Cerebellar nuclear complex (tissue), 1 donor: ENCODE measurements at places on chromosomes 5 and 9.

DNA sequence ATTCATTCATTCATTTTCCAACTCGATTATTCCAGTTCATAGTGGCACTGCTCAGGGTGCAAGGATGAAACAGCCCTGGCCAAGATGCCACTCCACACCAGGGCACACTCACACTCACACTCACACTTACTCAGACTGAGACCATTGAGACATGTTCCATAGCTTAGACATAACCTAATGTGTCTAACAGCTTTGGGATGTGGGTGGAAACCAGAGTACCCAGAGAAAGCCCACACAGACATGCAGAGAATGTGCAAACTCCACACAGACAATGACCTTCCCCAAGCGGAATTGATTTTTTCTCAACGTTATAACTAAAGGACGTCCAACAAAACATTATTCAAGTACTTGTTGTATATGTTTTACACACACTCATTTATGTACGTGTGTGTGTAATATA, 1363.5 kb downstream of the EFNA5 start:
- no peak for DNase-seq

DNA sequence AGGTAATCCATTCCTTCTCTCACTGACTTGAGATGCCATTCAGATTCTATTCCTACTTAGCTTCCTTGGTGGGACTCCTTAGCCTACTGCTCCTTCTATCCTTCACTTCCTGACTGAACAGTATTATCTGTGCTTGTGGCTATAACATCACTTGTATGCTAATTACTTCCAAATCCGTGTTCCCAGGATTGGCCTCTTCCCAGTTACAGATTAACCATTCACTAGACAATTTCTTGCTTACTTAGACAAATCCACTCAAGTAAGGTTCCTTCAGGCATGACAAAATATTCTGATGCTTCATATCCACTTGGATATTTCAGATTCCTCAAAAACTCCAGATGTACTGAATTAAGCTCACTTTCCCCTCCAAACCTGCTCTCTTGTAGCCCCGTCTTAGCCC, 18.3 kb downstream of the LIFR start:
- no peak for DNase-seq

GRCh38 chr5:91408710-91409109, 25.6 kb upstream of the ARRDC3 start:
- DNase-seq: no peak

- no peak for DNase-seq
These were observed 66.4 kb downstream of the PRRT1B start for GRCh38 chr9:131611586-131612315.

DNA sequence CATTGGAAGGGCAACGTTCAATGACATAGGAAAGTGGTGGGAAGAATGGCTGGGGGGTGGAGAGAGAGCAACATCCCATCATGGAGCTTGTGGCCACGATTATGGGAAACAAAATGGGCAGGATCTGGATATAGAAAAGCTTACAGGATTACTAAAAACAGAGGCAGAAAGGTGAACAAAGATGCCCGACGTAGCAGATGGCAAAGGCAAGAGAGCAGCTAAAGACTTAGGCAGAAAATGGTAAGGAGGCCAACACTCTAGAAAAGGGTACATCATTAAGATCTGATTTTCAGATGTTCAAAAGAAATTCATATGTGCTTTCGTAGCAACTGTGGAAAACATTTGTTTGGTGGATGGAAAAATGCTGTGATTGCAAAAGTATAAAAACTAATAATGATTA, 102.5 kb downstream of the OTULIN start:
- no peak for DNase-seq

DNA sequence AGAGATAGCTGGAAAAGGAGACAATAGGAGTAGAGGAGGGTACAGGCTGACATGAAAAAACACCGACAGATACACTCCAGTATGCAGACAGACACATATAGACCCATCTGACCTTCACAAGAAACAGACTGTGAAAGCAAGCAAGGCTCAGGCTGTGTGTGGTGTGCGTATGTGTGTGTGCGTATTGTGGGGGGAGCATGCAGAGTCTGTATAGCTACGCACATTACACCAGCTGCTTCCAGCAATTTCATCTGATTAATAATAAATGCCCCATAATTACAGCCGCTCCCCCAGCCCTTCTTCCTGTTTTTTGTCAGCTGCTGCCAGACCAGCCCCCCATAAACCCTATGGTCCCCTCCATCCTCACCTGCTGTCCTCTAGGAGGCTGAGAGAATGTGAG, 6.7 kb downstream of the CNTFR start:
- DNase-seq: no peak

DNA sequence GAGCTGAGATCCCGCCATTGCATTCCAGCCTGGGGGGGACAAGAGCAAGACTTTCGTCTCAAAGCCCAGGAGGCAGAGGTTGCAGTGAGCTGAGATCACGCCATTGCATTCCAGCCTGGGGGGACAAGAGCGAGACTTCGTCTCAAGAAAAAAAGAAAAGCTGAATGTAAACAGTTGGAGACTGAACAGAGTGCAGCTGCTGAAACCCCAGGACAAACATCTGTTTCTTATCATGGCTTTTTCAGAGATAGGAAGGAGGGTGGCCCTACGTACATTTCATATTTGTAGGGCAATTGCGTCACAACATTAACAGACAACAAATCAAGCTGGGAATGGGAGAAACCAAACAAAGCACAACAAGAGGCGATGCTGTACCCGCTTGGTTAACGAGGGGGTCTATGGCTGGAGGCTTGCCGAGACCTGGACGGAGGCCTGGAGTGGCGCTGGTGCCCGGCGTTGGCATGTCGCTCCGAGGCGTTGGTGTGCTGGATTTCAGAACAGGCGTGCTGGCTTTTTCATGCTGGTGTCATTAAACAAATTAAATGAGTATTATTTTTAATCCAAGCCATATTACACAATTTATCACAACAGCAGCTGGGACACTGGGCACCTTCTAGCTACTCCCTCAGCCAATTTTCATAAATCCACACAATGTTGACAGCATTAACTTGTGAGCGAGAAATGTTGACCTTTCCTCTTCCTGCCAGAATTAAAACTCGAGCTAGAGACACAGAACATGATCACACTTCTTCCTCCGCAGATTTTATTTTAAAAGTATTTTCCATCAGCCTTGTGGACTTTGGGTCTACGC, 76.1 kb downstream of the TLE1 start:
- no peak for DNase-seq

DNA sequence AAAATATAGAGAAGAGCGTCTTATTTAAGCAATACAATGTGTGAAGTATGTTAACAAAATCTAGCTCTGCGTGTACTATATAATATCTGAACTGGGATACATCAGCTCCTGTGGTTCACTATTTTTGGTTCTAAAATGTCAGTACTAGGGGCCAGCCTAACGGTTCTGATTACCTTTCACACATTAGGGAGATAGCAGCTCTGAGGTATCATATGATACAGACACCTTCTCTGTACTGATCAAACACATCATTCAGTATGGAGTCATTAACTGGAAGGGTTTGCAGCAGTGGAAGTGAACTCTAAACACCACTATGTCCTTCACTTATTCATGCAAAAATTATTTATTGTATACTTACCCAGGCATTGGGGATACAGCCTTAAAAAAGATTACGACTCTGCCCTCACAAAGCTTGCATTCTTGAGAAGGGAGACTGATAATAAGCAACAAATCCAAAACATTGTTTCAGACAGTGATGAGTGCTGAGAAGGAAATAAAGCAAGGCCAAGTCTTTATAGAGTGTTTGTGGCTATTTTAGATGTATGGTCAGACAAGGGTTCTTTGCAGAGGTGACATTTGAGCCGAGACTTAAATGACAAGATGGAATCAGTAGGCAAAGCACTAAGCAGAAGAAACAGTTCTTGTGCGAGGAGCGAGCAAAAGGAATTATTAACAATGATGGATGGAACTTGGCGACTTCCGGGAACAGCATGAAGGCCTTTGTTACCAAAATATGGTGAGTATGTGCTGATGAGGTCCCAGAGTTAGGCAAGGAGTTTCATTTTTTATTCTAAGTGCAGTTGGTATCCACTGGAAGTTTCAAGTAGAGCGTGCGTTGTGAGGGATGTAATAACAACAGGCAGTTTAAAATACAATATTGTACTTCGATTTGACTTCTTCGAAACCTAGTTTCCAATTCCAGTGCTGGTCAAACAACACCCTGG, 1.8 kb upstream of the LNPEP start:
- DNase-seq: no peak

DNA sequence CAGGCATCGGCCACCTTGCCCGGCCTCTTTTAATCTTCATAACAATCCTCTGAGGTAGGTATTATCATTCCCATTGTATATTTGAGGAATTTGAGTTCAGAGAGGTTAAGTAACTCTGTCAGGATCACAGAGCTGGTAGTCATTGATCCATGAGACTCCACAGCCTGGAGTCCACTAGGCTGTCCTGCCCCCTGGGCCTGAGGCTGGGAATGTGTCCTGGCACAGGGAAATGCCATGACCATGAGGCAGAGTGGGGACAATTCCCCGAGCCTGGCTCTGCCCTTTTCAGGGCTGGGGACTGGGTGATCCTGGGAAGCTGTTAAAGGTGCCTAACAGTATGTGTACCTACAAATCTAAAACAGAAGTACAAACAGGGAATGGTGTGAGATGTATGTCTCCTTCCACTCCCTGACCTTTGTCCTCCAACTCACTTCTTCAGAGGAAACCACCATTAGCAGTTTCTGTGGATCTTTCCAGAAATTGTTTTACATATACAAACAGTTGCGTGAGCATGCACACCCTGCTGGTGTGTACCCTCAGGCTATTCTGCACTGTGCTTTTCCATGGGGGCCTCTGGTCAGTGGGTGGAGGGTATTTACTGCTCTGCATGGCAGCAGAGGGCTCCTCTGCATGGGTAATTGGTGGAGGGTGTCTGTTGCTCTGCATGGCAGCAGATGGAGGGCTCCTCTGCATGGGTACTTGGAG, 53.8 kb downstream of the NDST1 start:
- no peak for DNase-seq

DNA sequence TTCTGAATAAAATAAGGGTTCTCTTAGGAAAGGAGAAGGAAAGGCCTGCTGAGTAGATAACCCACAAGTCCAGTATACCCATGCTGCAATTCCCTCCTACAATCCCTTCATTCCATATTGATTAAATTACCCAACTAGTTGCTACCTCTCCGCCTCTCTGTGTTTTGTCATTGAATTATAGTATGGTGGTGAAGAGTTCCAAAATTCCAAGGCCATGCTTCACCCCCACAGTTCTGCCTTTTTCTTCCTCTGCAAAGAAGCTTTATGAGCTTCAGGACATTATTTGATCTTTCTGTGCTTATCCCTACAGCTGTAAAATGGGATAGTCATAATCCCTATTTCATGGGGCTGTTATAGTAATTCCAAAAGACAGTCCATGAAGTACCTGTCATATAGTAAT, 215.6 kb downstream of the ACTL7B start:
- no peak for DNase-seq

DNA sequence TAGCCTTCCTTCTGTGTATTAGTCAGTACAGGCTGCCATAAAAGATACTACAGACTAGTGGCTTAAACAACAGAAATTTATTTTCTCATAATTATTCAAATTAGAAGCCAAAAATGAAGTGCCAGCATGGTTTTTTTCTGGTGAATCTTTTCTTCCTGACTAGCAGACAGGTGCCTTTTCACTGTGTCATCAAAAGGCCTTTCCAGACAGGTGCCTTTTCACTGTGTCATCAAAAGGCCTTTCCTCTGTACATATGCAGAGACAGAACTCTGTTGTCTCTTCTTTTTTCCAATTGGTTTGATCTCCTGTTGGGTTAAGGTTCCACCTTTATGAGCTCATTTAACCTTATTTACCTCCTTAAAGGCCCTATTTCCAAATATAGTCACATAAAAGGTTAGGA, 599.9 kb downstream of the ISL1 start:
- DNase-seq: no peak

DNA sequence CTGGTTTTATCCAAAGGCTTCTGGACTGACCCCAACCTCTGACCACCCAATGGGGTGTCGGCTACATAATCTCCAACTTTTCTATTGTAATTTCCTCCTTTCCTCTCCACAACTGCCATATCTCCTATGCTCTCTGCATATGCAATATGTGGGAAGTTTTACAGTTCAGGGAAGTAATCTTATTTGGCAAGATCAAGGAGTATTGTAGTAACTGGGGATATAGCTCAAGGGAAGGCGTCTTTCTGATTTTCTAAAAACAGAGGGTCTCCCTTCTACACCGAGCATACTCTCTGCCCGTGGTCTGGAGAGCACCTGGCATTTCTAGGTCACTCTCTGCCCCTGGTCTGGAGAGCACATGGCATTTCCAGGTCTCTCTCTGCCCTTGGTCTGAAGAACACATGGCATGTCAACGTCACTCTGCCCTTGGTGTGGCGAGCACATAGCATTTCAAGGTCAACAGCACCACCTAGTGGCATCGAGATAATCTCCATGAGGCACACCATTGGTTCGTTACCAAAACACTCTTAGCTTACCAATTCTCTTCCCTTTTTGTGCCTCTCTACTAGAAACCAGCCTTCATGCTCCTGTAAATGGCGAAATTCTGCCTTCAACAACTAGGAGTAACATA, 616.4 kb upstream of the NUDT12 start:
- no peak for DNase-seq

DNA sequence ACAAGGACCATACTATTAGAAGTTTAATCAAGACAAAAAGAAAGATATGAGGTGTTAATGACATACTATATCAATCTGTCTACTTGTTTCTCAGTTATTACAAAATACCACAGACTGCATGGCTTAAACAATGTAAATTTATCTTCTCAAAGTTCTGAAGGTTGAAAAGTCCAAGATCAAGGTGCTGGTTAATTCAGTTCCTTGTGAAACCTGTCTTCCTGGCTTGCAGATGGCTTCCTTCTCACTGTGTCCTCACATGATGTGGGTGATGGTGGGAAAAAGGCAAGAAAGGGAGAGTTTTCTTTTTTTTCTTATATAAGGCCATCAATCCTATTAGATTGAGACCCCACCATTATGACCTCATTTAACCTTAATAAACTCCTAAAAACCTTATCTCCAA, 15.6 kb upstream of the SPINK14 start:
- DNase-seq: no peak

GRCh38 chr5:169875091-169875728, 105.1 kb downstream of the INSYN2B start:
- no peak for DNase-seq

DNA sequence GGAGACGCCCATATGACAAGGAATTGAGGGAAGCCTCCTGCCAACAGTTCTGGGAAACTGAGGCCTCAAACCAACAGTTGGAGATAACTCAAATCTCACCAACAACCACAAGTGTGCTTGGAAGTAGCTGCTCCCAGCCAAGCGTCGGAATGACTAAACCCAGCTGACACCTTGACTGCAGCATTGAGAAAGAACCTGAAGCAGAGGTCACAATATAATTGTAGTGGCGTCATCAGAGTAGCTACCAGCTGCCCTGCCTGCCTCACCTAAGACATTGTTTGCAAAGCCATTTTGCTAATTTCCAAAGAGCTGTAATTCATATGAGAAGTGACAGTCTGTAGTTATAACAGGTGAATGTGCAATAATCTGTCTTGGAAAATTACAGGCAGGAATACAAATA, 40.8 kb upstream of the ANKRD31 start:
- no peak for DNase-seq

GRCh38 chr9:34994900-34995669, 5.5 kb downstream of the DNAJB5 start:
- no peak for DNase-seq

GRCh38 chr5:181151146-181151545, 3.8 kb downstream of the OR2V2 start:
- DNase-seq: no peak
